ENCODE measurements at places on chromosomes 6 and 20.

DNA sequence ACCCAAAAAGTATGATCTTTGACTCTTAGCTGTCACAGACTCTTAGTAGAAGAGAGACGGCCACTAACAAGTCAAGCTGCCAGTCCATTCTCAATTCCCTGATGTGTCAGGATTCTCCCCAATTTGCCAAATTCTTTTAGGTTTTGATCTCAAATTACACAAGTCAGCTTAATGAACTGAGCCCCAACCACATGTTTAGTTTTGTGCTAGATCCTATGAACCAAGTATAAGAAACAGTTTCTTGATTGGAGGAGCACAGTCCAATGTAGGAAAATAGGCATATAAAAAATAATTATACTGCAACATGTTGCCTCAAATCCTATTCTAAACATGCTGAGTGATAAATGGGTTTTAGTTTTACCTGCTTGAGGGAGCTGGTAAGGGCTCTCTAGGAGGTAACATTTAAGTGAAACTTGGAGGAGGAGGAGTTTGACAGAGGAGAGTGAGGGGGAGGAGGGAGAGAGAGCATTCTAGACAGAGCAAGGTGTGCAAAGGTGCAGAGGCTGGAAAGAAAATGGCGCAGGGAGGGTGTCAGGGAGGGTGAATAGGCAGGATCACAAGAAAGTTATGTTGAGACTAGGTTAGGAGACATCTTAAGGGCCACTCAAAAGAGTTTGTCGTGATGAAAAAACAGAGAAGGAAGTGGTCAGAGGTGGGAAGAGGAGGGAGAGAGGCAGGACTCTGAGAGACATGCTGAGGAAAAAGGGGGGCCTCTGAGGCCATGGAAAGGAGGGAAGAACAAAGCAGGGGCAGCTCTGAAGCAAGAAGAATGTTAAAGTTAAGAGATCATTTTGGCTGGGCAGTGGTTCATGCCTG, 22.8 kb upstream of the FAM83C start:
- no peak for DNase-seq

GRCh38 chr6:142800240-142800639, 144.7 kb downstream of the HIVEP2 start:
- DNase-seq, result no peak

DNA sequence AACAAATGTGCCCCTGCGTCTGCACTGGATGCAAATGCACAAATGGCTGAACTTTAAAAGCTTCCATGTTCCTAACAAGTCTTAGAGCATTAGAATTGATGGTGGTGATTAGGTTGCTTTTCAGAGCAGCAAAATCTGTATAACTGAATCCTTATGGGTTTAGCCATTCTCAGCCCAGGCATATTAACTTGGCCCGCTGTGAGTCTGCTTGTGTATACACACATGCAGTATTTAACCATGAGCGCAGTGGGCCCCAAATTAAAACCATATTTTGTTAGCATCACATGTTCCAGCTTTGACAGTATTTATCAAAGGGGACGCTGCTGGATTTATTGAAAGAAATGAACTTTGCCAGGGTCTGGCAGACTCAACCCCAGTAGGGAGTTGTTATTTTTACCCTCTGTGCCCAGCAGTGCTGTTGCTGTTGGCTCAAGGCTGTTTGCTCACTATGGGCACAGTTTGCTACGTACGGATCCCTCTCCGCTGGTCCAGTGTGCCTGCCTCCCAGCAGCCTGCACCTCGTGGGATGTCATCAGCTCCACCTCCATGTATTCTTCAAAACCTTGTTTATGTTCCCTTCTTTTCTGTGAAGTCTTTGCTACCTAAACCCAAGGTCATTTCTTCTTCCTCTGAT, 144.7 kb downstream of the QRSL1 start:
- no peak for DNase-seq

DNA sequence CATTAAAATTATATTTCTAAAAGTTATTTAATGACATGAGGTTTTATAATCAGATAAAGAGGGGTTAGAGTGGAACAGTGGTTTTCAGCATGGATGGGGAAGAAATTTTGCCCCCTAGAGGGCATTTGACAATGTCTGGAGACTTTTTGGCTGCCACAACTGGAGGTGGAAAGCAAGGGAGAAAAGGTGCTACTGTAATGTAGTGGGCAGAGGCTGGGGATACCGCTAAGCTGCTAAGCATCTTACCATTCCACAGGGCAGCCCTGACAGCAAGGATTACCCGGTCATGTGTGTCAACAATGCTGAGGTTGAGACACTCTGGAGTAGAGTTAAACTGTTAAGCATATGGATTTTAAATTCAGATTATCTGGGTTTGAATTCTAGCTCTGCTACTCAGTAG, 52.9 kb upstream of the FABP7 start:
- no peak for DNase-seq

DNA sequence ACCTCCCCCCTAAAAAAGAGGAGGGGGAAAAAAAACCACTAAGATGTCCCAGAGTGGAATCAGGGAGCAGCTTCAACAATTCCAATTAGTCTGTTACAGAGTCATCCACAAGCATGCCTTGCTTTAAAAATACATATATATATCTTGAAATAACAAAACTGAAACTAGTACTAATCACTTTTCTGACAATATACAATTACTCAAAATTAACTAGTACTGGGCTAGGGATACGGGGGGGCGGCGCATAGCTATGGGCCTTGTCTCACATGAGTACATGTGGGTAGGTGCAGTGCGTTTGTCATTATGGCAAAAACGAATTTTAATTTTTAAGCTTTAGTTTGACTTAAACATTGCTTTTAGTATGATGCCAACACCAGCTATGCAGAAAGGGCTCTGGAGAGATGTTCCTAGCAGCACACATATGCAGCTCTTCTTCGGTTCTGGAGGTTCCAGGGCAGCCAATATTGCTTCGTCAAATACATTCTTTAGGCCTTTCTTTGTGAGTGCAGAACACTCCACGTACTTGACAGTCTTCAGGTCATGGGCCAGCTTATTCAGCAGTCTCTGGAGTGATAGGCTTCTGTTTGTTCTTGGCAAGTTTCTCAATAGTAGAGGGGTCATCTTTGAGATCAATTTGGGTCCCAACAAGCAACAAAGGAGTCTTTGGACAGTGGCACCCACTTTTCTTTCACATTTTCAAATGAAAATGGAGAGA, 38.8 kb downstream of the ITCH start:
- no peak for DNase-seq

DNA sequence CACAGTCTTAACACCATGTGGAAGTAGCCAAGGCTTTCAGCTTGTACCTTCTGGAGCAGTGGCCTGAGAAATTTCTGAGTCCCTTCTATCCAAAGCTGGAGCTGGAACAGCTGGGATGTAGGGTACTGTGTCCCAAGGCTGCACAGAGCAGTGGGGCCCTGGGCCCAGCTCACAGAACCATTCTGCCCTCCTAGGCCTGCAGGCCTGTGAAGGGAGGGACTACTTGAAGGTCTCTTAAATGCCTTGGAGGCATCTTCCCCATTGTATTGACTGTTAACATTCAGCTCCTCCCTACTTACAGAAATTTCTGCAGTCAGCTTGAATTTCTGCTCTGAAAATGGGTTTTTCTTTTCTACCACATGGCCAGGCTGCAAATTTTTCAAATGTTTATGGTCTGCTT, 156.5 kb upstream of the MANEA start:
- DNase-seq, result no peak

- no peak for DNase-seq
Observed at GRCh38 chr6:104625536-104625935, 234.2 kb downstream of the HACE1 start.

DNA sequence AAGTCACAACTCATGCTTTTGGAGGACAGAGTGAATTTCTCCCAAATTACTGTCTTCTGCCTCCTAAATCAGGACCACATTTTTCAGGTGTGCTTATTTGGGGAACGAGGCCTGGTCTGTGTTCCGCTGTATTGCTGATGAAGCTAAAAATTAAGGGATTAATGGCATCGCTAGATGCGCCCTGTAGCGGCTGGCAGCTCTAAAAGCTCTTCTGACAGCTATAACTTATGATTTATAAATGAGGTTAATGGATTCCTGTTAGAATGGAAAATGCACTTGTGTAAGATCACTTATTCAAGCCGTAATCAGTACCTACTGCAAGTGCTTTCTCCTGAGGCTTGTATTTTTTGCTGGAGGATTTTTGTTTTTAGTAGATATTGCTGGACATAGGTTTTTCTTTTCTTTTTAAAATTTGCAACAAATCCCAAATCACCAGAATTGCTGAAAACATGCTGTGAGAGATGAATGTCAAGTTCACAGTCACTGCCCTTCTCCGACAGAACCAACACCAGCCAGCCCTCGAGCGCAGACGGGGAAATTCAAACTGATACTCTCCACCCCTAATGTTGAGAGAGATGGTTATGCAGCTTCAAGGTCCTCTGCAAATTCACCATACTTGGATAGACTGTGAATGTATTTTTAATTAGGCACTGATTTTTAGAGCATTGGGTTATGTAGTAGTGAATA, 49.1 kb downstream of the AKAP12 start:
- DNase-seq, result no peak

GRCh38 chr20:34282041-34282440, 21.1 kb downstream of the AHCY start:
- no peak for DNase-seq

- no peak for DNase-seq
Observed at GRCh38 chr20:52469128-52469527, 277.5 kb upstream of the ZFP64 start.

DNA sequence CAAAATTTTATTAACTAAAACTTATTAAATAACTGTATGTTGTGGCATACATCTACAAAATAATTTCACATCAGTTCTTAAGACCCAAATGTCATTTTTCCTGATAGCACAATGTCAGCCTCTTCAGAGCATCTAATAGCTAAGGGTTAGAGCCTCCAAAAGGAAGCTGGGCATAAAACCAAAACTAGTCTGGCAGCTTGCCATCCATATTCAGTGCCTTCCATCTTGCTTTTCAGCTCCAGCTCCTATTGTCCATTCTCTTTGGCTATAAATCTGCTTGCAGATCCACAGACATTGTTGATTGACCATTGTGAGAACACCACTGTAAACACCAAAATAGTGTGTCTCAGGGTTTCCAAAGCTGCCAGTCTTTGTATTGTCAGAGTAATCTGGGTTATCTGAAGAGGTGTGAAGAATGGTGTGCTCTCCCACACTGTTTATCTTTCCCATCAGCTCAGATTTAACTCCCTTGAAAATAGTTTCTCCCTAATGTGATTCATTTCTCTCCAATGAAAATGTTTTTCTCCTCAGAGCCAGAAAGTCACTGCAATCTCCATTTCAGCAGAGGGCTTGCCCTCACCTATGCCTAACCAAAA, 154.8 kb upstream of the KCNQ5 start:
- DNase-seq, result no peak

GRCh38 chr20:32439132-32439829, 81.2 kb downstream of the ASXL1 start:
- DNase-seq, result no peak

DNA sequence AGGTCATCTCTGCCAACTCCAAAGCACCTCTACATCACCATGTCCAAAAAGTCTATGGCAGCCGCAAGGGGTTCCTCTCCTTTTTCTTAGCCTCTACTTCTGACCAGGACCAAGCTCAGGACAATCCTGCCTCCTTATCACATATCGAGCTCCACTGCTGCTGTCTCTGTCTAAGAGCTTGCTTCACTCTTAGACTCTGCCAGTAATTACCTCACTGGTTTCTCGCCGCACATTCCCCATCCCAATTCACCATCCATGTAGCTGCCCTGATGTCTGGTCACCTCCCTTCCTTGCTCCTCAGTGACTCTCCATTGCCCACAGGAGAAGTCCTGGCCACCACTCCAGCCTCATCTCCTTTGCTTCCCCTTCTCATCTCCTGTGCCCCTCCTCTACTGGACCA, 24.1 kb upstream of the PI16 start:
- DNase-seq, result no peak

DNA sequence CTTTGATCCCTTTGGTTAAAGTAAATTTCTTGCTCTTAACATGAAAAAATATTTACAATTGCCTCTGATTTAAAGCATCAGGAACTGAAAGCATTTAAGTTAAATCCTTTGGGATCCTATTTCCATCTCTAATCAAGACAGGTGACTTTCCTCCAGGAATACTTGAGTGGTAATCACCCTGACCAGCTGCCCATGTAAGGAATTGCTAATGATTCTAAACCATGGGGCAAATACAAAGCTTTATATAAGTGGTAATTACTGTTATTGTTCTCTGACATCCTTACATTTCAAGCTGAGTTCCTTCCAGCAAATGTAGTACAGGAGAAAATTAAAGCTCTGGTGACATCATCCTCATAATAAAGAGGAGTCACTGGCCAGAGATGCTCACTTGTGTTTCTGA, 100.6 kb downstream of the CRYBG1 start:
- DNase-seq, result no peak

- DNase-seq, result no peak
Observed at GRCh38 chr6:155444120-155444917, 11.3 kb downstream of the NOX3 start.

DNA sequence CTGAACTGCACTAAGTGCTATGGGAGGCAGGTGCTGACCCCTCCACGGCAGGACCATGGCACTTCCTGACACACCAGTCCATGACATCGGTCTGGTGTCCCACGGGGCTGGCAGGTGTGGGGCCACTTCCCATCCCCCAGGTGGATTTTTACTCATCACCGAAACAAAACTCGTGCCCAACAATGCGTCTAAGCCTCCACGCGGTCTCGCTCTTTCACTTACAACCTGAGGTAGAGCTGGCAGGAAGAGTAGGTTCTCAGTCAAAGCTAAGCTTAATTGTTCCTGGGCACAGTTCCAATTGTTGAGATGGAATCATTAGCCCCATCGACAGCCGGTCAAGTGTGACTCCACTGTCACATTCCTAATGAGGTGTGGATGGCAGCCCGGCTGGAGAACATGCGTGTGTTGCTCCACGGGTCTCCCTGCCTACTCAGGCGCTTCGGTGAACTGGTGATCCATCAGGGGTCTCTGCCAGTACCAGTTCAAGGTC, 125.7 kb downstream of the SLC23A2 start:
- DNase-seq, result no peak

- DNase-seq, result no peak
Observed at GRCh38 chr6:122872311-122872710, 83.3 kb downstream of the SMPDL3A start.

GRCh38 chr6:109722011-109722410, 30.9 kb downstream of the FIG4 start:
- DNase-seq, result no peak

- no peak for DNase-seq
Observed at GRCh38 chr20:1894471-1894950, 696 bp upstream of the SIRPA start.

DNA sequence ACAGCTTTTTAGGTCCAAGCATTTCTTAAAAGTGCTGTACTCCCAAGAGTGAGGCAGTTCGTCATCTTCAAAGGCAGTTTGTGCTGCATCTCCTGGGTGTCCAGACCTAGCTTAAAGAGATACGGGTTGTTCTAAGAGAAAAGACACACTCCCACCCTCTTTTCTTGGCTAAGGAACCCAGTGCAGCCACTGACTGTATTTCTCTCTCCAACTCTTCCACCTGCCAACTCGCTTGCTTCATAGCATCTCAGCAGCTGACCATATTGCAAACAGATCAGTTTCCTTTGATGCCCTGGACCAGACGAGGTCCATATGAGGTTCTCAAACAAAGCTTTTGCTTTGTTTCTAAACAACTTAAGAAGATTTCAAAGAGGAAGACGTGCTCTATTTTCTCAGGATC, 101.1 kb downstream of the ISM1 start:
- no peak for DNase-seq
